Testis (tissue), 5 donors: ENCODE measurements at places on chromosomes 5 and 9.

GRCh38 chr9:98810102-98810842, 2.8 kb downstream of the GALNT12 start:
- no peak overlapping the region for H3K4me3 ChIP-seq
- H3K27me3 ChIP-seq: no peaks in the 10 kb centered on the region
- no peaks in the 10 kb centered on the region for H3K4me1 ChIP-seq
- H3K27ac ChIP-seq: no peak overlapping the region
- no peak for DNase-seq
- H3K36me3 ChIP-seq: no peaks in the 10 kb centered on the region

- H3K27ac ChIP-seq: no peak overlapping the region
- no peaks in the 10 kb centered on the region for H3K4me1 ChIP-seq
- DNase-seq: no peak
- H3K27me3 ChIP-seq: no peaks in the 10 kb centered on the region
- no peak overlapping the region for H3K4me3 ChIP-seq
- no peaks in the 10 kb centered on the region for H3K36me3 ChIP-seq
Measured at GRCh38 chr9:72412483-72413040, 47.6 kb upstream of the ZFAND5 start.

DNA sequence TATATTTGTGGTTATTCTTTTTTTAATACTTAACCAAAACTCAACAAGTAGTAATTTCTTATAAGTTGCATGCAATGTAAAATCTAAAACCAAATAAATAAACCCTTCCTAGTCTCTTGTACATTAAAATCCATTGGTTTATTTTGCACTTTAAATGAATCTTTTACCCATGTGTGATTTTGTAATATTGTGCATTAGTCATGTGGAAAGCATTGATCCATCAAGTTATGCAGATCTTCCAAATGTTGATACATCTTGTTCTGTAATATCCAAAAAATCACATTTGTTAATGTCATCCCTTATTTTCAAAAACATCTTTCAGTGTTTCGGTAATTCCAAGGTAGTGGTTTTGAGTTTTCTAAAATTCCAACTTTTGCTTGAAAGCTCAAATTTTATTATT, 63.3 kb downstream of the CWC27 start:
- H3K4me3 ChIP-seq: no peak overlapping the region
- H3K27me3 ChIP-seq: no peaks in the 10 kb centered on the region
- no peak overlapping the region for H3K27ac ChIP-seq
- no peak for DNase-seq
- no peaks in the 10 kb centered on the region for H3K4me1 ChIP-seq

- H3K27ac ChIP-seq: no peak overlapping the region
- H3K36me3 ChIP-seq: no peaks in the 10 kb centered on the region
- no peaks in the 10 kb centered on the region for H3K4me1 ChIP-seq
Measured at GRCh38 chr5:61910771-61911170, 395.2 kb upstream of the KIF2A start.

DNA sequence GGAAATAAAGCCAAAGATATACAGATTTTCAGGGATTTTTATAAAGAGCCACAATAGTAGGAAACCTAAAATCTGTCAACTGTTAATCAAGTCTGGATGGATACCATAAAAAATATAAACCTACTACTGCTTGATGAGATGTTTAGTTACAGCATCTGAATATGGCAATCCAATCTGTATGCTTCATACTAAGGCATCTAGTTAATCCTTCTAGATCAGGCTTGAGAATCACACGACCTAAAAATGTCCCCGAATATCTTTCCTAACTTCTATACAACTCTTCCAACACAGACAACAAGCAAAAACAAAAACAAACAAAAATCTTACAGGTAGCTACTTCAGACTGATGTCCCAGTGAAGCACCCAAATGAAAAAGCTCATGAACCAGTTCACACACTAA, 29.8 kb downstream of the SSBP2 start:
- H3K27me3 ChIP-seq: no peaks in the 10 kb centered on the region
- no peak for DNase-seq
- H3K36me3 ChIP-seq: no peaks in the 10 kb centered on the region

DNA sequence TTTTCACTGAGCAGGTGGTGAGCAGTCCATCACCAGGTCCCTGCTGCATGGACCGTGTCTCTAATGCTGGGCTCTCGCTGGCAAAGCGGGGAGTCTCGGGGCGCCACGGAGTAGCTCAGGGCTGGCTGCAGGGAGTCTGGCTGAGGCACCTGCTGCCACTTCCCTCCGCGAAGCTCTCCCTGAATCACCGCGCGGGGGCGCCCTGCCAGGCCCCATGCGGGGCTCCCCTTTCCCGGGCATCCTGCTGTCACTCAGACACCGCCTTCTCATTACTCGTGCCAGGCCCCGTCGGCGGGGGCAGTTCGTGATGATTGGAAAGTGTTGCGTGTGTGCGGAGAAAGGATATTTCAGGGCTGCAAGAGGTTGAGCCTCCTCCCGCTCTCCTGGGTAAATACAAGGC, 335.8 kb downstream of the IRX2 start:
- no peak overlapping the region for H3K4me3 ChIP-seq
- H3K27me3 ChIP-seq: no peaks in the 10 kb centered on the region
- H3K36me3 ChIP-seq: no peaks in the 10 kb centered on the region
- H3K4me1 ChIP-seq: no peaks in the 10 kb centered on the region

GRCh38 chr9:98248737-98249474, 6.5 kb downstream of the TBC1D2 start:
- H3K36me3 ChIP-seq: no peaks in the 10 kb centered on the region
- H3K27me3 ChIP-seq: no peaks in the 10 kb centered on the region
- H3K4me1 ChIP-seq: no peaks in the 10 kb centered on the region
- peak; percentile 40 for DNase-seq

GRCh38 chr5:91328743-91329142, 54.4 kb downstream of the ARRDC3 start:
- H3K36me3 ChIP-seq: no peaks in the 10 kb centered on the region
- H3K4me1 ChIP-seq: no peaks in the 10 kb centered on the region
- H3K27me3 ChIP-seq: no peaks in the 10 kb centered on the region
